Stimulated activated CD4-positive, alpha-beta T cell treated with anti-CD3 and anti-CD28 coated beads, Interleukin-1b, Interleukin-23, amount 100 ng/mL, for 24 hours (primary cell): ENCODE measurements at places on chromosomes 6 and 20.

DNA sequence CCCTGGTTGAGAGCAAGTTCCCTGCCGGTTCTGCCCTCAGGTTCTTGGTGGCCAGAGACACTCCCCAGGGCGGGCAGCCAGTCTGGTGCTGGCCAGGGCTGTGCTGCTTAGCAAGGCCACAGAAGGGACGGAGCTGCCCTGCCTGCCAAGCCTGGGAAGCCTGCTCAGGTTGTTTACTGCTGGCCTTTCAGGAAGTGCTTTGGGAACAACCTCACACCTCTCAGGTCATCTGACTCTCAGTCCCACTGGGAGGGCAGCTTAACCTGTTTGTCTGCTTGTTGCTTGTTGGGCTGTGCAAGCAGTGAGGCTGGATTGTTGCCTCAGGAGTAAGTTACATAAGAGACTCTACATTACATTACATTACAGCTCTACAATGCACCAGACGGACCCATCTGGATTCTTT, 75.8 kb upstream of the AFDN start:
- DNase-seq: no peak

GRCh38 chr6:154408891-154409500, 52.4 kb upstream of the IPCEF1 start:
- DNase-seq: no peak

- DNase-seq: no peak
These were observed 19.5 kb downstream of the KIF3B start for GRCh38 chr20:32296819-32297420.

DNA sequence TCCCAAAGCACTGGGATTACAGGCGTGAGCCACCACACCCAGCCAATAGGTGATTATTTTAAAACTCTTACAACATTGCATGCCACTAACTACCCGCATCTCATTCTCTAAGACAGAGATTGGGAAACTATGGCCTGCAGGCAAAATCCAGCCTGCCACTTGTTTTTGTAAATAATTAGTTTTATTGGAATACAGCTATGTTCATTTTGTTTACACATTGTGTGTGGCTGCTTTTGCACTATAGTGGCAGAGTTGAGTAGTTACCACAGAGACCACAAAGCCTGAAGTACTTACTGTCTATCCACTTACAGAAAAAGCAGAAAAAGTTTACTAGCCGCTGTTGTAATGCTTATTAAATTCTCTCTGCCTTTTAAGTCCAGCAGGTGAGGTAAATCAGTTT, 16.4 kb upstream of the PKIG start:
- DNase-seq: no peak

DNA sequence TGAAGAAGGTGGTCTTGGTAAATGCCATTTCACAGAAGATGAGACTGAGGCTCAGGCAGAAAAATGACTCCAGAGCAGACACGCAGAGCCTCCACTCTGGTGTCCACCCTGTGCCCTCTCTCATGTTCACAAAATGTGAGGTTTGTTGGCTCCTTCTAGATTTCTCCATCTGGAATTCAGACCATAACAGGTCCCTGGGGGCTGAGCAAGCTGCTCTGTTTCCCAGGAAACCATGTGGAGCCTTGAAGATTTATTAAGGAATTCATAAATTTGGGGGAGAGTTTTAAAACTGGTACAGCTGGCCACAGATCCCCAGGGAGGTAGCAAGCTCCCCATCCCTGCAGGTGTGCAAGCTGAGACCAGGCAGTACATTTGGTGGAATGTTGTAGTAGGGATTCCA, 38.8 kb upstream of the SIRPA start:
- DNase-seq: no peak

DNA sequence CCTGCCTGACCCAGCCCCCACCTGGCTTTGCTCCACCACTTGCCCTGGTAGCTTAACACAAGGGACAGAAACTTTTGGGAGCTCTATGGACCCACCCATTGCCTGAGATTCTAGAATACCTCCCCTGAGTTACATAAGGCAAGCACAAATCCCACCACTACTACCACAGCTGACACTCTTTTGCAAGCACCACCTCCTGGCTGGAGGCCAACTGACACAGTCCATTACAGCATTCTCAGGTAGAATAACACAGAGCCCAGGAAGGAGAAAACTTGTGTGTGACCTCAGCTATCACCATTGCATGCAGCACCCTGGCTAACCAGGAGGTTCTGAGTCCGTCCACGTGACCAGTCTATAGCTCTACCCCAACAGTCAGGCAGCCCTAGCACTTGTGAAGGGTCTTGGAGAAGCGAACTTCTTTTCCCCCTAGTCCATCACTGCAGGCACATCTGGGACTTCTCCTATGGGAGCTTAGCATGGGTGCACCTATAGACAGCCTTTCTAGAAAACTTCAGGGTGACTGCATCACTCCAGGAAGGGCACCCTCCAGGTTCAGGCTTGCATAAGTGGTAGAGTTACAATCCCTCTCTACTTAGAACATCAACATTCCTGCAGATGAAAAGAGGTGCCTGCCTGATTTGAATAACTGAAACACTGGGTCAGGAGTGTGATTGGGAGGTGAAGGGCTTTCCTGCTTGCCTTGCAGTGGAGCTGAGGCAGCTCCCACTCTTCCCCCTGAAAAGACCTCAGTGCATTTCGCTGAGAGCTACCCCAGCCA, 30.1 kb downstream of the CITED2 start:
- DNase-seq: no peak

DNA sequence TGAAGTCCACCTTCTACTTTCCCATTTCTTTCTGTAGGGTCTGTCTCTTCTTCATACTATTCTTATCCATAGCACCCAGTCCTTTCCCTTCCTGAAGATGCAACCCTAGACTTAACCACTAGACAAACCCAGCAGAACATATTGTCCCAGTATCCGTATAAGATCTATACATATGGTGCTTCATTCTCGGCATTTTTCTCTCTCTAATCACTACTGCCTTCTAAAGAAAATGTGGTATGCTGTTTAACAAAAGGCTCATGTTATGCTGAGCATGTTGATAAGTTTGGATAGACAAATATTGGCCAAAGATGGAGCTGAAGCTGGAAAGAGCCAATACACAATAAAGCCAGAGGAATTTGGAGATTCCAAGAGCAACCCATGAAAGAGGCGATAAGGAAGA, 212.6 kb downstream of the MAFB start:
- no peak for DNase-seq

GRCh38 chr6:18349386-18349785, 37.8 kb upstream of the RNF144B start:
- DNase-seq: no peak

DNA sequence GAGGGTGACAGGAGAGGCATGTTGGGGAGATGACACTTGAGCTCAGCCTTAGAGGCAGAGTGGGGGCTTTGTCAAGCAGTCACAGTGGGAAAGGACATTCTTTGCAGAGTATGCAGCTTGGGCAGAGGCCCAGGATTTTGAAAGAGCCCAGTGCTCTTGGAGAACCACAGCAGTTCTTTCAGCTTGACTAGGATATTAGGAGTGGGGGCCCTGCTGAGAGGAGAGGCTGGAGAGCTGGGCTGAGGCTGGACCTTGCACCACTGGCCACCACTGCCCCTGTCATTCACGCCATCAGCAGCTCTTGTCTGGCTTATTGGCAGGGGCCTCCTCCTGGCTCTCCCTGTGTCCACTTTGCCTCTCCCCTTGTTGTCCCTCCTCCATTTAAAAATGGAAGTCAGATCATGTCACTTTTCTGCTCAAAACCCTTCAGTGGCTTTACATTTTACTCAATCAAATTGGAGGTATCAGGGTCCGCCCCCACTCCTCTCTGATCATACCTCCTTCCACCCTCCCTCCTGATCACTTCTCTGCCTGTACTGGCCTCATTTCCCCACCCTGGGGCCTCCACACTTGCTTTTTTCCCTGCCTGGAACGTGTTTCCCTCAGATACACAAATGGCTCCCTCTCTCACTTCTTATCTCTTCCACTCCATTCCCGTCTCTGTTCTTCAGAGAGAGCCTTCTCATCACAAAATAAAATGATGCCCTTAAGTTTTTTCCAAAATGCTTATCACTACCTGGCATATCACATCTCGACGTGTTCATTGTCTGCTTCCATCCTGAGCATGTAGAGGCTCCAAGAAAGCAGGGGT, 10.5 kb downstream of the MANBAL start:
- DNase-seq: no peak

GRCh38 chr20:37372441-37372840, 26.5 kb downstream of the SRC start:
- no peak for DNase-seq

DNA sequence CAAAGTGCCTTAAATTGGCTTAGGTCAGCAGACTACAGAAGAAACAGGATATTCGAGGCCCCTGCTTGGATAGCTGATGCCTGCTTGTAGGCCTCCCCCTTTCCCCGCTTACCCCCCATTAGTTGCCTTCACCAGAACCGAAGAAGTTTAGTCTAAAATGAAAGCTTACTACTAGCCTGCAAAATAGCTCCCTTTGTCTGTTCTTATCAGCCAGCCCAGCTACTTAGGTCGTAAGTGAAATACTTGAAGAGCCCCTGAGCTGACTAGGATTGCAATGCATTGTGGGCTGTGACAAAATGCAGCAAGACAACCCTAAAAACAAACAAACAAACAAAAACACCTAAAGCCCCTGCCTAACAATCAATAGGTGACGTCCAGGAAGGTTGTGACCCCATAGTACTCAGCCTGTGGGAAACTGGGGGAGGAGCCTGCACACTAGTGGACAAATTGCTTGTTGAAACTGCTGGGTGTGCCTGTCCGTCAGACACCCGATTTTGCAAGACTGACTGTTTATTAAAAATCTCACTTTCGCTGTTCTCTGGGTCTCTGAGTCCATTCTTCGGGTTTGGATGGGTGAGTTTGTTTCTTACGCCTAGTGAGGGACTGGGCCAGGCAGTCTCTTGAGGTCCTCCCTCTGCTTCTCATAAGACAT, 105.0 kb upstream of the DUSP22 start:
- DNase-seq: no peak

- DNase-seq: no peak
These were observed 78.1 kb upstream of the FLRT3 start for GRCh38 chr20:14415467-14415866.

GRCh38 chr6:141963543-141964295, 169.0 kb upstream of the GJE1 start:
- DNase-seq: no peak

GRCh38 chr6:147366290-147366689, 142.2 kb upstream of the SAMD5 start:
- no peak for DNase-seq

GRCh38 chr20:23488996-23489395, 1.9 kb upstream of the CST8 start:
- DNase-seq: no peak

GRCh38 chr6:69865126-69865525, 1.2 kb upstream of the COL19A1 start:
- DNase-seq: no peak

DNA sequence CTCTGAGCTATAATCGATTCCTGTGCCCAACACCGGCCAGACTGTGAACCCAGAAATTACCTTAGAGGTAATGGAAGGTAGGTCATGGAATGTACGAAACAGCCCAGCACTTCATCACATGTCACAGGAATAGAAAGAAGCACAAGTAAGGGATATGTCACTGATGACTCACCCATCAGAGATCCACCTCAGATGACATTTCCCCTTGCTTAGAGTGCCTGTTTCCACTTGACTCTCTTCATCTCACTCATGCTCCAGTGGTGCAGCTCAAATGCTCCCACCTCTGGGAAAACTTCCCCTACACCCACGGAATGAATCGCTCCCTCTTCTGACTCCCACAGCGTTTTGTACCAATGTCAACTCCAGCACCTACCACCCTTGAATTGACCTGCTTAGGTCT, 381.6 kb upstream of the CNR1 start:
- no peak for DNase-seq

- DNase-seq: no peak
These were observed 155.1 kb downstream of the MOXD1 start for GRCh38 chr6:132246120-132246617.

GRCh38 chr6:112488238-112488637, 141.1 kb downstream of the RFPL4B start:
- no peak for DNase-seq

DNA sequence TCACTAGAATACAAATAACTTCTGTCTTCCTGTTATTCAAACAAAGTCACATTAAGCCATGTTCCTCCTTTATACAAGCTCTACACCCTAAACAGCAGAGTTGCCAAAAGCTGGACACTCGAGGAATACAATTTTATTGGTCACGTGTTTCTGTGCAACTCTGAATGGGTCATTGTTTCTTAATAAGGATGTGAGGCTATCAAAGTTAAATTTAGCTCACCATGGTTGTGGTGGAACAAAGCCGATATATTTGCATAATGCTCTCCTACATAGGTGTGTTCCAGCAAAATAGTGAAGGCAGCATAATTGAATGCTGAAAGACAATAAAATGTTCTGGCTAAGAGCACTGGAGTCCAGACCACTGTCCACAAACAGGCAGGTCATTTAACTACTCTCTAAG, 36.9 kb upstream of the CD2AP start:
- no peak for DNase-seq

DNA sequence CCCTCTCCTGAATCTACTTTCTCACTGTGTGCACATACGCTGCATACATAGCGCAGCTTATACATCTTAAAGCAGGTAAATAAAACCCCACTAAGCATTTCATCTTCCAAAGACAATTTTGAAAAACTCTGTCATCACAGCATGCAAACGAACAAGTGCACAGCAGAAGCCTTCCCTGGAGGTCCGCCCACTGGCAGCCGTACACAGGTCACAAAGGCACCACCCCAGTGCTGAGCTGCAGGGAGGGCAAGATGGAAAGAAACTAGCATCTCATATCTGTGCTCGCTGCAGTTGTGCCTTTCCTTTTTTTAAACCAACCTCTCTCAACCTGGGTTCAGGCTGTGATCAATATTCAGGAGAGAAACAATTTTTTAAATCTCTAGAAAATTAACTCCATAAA, 73.3 kb downstream of the HUS1B start:
- no peak for DNase-seq

DNA sequence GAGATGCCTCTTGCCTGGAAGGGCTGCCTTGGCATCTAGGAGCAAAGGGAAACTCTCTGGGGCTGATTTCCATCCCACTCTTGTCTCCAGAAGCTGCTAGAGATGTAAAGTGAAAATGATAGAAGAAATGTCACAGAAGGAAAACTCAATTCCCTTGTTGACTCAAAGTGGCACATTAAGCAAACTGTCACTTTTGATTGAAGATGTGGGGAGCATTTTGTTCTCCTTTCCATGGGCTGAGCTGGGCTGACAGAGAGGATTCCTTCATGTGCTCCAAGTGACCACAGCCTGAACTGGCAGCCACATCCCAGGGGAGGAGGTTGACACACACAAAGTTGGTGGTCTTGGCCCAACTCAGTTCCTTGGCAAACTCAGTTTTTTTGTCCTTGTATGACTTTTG, 9.8 kb downstream of the GPR31 start:
- DNase-seq: no peak

GRCh38 chr6:104428184-104428583, 431.5 kb downstream of the HACE1 start:
- no peak for DNase-seq

GRCh38 chr6:29520232-29520631, 32.5 kb upstream of the MAS1L start:
- DNase-seq: no peak
